Activated CD4-positive, alpha-beta T cell treated with anti-CD3 and anti-CD28 coated beads for 1 hour (primary cell): ENCODE measurements at places on chromosomes 3 and 15.

DNA sequence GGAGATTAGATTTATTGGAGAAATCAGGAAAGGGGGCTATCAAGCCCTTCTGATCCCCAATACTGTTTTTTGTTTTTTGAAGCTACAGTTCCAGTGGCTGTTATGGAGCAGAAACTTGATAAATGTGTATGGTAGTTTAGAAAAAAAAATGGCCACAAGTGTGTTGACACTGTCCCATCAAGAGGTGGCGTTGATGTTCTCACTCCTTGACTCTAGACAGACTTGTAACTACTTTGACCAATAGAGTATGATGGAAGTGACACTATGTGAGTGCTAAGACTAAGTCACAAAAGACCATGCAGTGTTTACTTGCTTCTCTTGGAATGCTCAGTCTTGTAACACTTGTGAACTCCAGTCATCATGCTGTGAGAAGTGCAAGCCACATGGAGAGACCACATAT is 356.7 kb downstream of the PDCD6IP start:
- DNase-seq: no peak

- DNase-seq: no peak
These were observed 8.1 kb upstream of the SLC9A9 start for GRCh38 chr3:143856252-143856970.

- DNase-seq: no peak
These were observed 1439.2 kb downstream of the ZPLD1 start for GRCh38 chr3:103873897-103874545.

GRCh38 chr3:13301286-13301987 is 118.7 kb downstream of the NUP210 start:
- no peak for DNase-seq

GRCh38 chr3:129521611-129522010 is 6.8 kb upstream of the RHO start:
- DNase-seq: no peak

DNA sequence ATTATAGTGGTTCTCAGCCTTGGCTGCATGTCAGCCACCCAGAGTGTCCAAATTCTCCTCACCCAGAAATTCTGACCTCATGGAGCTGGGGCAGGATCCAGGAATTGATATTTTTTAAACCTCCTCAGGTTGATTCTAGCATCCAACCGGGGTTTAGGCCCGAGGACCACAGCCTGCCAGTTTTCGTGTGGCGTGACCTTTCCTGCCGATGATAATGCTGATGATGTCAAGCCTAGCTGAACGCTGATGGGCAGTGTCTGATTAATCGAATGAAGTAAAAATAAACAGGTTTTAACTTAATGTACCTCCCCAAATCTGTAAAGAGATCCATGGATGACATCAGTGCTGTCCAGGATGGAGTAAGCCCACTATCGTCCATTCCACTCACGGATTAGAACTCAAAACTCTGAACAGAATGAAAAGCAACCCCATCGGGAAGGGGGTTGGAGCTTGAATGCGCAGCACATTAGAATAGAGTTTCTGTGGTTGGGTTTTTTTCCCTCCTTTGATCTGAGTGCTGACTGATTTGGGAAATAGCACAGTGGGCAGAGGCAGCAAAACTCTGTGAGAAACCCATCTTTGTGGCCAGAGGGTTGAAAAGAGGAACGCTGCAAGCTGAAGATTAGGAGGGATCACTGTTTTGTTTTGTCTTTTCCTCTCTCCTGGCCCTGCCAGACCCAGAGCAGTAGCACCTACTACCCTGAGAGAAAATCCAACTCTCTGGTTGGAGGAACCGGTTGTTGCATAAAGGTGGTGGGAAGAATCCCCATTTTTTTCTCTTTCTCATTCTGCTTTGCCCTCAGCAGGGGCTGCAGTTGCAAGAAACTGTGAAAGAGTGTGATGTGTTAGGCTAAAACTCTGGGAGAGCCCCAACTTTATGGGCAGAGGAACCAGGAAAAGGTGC is 153.9 kb downstream of the APBA2 start:
- DNase-seq: no peak

- no peak for DNase-seq
These were observed 4.8 kb downstream of the SACM1L start for GRCh38 chr3:45693941-45694521.

GRCh38 chr15:55707518-55707917 is 35.4 kb downstream of the PRTG start:
- no peak for DNase-seq

DNA sequence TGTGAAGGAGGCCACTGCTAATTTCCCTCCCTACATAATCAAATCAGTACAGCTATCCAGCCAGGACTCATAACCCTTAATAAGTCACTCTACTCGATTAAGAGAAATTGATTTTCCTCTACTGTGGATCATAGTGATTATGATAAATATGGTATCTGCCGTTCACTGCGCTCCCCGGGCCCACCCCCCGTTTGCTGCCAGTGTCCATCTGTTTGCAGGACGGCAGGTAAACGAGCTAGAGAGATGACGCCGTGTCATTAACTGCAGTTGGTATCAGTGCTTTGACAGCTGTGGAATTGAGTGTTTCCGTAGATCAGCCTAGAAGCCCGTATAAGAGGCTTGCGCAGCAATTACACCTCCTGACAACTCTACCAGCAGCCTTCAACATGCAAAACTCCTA is 94.9 kb downstream of the ROBO2 start:
- no peak for DNase-seq

DNA sequence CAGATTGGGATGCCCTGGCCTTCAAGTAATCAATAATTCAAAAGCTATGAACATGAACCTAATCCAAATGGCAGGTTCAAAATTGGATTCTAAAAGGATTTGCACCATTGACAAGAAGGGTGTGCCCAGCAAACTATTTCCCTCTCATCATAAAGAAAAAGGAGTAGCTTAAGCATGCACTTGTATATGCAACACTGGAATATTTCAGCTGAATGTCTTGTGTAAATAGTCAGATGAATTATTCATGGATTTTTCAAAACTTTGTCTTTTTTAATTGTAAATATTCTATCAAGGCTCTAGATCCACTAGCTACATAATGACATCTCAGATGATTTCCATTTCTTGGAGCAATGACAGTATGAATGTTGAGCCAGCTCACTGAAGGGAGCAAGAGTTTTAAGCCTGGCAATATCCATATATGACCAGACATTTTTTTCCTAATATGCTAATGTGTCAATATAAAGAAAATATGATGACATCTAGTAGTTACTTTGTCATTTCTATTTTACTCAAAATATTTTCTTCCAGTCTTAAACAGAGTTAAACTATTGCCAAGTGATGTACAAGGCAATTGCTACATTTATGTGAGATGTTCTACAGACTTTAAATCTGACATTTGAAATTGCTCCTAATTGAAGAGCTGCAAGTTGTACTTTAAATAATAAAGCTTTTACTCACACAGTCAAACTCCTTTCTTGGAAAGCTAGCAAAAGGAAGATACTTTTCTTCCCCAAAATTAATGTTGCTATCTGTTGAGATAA is 230.5 kb upstream of the AGTR1 start:
- DNase-seq: no peak

DNA sequence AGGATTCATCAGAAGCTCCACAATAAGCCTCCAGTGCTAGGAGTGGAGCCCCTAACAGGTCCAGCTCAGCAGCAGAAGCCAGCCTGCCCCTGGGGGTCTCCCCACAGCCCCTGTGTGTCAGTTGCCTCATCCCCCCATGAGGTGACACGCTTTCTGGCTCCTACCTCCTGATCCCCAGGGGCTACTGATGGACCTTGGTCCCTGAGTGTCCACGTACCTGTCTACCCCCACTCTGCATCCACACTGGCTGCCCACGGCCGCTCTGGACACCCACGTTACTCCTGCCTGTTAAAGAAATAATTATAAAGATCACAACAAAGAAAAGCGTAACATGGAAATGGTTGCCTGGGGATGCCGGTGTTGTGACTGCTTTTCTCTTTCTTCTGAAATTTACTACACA is 143.1 kb downstream of the CHSY1 start:
- DNase-seq: no peak

DNA sequence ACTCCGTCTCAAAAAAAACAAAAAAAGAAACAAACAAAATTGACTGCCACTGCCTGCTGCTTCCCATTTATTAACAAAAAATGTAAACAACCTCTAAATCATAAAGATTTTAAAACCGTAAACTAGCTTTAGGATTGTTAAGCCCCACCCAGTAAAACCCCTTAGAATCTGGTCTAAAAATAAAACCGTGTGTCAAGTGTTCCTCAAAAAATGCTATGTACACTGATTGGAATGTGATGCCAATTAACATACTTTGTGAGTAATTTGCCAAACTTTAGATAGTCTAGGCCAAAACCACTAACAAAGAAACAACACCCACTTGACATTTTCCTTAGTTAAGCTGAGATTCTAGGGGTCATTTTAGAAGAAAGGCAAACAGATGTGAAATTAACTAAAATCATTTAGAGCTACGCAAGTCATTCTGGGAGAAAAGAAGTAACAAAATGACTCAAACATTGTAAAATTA is 5.3 kb downstream of the RAF1 start:
- no peak for DNase-seq

DNA sequence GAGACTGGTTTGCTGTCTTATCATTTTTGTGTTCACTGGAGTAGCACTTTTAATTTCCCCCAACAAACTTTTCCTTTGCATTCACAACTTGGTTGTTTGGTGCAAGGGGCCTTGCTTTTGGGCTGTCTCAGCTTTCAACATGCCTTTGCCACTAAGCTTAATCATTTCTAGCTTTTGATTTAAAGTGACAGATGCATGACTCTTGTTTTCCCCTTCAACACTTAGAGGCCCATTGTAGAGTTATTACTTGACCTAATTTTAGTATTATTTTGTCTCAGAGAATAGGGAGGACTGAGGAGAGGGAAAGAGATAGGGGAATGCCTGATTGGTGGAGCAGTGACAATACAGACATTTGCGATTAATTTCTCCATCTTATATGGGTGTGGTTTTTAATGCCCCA is 340.1 kb upstream of the MANF start:
- DNase-seq: no peak

DNA sequence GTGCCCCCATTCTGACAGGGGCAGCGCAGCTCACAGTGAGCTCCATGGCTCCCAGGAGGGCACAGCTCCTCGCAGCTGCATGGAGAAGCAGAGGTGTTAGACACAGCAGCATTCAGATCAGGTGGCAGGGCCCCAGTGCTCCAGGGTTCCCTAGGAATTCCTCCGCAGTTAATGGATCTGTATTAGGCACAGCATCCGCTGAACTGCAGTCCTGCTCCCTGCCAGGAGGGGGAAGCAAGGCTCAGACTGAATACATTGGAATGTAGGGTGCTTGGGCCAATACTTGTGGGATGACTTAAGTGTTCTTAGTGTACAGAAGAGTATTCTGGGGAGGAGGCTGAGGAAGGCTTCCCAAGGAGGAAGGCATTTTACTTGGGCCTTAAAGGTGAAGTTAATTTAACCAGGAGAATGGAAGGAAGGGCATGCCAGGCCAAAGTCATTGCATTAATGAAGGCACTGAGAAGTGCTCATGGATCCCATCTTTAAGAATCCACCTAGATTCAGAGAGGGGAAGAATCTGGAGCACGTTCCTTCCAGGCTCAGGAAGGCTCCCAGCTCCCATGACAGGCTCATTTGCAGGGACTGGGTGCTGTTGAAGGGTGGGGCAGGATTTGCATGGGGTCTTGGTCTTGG is 111.6 kb downstream of the RAB11A start:
- no peak for DNase-seq

DNA sequence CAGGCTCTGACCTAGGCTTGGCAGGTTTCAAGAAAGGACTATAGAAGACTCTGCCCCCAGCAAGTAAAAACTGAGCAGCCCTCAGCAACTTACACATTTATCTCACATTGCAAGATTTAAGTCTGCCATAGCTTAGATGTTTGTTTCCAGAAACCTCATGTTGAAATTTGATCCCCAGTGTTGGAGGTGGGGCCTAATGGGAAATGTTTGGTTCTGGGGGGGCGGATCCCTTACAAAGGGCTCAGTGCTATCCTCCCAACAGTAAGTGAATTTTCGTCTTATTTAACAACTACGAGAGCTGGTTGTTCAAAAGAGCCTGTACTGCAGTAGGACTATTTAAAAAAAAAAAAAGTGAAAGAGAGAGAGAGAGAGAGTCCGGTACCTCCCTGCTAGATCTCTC is 125.2 kb upstream of the PROK2 start:
- no peak for DNase-seq

DNA sequence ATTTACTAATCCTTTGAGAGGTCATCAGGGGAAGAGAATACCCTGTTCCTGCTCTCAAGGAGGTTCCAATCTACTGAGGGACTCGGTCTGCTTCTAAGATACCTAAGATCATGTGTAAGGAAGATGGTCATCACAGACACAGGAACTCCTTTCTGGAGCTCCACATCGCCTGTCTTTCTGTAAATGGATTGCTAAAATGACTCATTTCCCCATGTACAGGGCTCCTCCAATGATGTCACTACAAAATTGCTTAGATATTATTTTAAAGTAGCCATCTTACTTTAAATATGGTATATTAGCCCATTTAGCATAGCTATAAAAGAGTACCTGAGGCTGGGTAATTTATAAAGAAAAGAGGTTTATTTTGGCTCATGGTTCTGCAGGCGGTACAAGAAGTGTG is 206.1 kb upstream of the PROK2 start:
- no peak for DNase-seq

GRCh38 chr15:71066983-71067382 is 48.3 kb upstream of the THSD4 start:
- DNase-seq: no peak

DNA sequence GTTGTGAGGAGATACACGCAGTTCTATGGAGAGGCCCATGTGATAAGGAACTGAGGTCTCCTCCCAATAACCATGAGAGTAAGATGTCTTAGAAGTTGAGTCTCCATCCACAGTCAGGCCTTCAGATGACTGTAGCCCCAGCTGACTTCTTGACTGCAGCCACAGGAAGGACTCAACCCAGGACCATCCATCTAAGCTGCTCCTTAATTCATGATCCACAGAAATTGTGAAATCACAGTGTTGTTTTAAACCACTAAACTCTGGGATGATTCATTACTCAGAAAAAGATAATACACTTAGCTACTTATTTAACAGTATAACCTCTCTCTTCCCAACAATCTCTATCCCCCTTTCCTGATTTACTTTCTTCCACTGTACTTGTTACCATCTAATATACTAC is 173.3 kb downstream of the ALDH1A2 start:
- DNase-seq: no peak

- DNase-seq: no peak
These were observed 11.8 kb downstream of the GPD1L start for GRCh38 chr3:32118215-32118614.

- DNase-seq: no peak
These were observed 12.9 kb downstream of the REC114 start for GRCh38 chr15:73455876-73456275.

DNA sequence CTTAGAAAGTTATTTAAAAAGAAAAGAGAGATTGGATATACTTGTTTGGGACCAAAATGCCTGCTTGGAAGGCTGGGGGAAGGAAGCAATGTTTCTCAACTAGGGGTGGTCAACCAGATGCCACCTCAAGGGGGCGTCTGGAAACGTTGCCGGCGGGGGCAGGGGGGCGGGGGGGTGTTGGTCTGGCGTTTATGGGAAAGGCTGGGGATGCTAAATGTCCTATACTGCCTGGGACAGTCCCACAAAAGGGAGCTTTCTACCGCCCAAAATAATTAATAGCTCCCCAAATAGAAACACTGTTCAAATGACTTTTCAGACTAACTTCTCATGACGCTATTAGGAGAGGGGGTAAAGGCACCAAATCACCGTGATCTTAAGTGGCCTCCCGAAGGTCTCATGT is 2.2 kb downstream of the POLG start:
- no peak for DNase-seq

GRCh38 chr3:183591881-183592521 is 36.5 kb upstream of the KLHL6 start:
- no peak for DNase-seq
